CMK (cell line): ENCODE measurements at places on chromosomes 6 and 20.

DNA sequence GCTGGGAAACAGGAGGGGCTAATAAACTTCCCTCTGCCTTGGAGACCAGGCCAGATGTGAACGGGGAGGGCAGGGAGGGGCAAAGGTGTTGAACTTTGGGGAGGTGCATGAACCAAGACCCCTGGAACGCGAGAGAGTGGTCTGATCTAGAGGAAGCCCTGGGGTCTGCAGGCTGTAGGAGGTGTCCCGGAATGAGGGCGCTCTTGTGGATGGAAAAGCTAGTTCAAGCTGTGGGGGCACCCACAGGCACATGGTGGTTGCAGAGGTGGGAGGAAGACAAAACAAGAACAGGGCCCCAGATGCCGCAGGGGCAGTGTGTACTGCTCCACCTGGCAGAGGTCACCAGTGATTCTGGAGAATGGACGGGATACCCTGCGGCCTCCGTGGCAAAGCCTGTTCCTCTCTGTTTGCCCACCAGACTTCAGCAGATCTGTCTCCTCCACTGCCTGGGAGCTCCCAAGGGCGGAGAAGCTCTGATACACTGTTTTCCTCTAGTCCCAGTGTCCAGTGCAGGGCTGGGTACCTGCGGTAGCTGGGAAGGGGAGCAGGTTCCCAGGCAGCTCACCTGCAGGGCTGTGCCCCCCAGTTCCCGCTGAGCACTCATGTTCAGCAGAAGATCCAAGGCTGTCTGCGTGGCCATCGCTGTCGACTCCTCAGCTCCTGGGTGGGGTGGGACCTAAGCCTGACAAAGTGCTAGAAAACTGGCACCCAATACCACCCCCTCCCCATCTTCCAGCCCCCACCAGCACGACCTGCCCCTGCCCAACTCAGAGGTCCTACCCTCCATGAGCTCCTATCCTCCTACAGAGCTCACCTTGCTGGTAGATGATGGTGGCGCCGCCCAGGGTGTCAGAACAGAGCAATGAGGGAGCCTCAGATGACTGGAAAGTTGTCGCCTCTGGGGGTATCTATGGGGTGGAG is 14.7 kb downstream of the ZNF335 start:
- DNase-seq = no peak

DNA sequence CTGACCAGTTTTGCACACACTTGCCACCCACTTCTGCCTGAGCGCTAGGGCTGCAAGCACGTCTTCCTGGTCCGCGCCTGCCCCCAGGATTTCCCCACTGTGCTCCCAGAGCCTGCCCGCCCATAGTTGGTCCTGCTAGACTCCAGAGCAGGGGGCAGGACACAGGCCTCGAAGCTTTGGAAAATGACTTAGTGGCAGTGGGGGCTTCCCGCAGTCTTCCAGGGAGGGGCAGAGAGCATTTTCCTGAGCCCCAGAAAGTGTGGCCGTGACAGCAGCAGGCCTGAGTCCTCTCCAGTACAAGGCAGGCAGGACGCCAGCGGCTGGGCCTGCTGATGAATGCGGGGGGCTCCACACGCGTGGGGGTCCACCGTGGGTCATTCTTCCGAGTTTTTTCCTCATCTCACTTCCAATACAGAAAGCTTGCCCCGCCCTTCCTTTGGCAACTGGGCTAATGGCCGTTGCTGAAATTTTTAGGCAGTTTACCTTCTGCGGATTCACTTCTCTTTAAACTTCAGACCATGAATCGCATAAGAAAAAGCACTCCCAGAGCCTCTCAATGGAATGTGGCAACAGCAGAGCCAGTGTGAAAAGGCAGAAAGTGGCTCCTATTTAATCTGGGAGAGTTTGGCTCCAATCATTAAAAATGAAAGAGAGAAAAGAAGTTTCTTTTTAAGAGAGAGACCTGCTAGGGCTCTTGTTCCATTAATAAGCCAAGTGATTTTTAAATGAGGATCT is 383.8 kb downstream of the CDH4 start:
- no peak for DNase-seq

DNA sequence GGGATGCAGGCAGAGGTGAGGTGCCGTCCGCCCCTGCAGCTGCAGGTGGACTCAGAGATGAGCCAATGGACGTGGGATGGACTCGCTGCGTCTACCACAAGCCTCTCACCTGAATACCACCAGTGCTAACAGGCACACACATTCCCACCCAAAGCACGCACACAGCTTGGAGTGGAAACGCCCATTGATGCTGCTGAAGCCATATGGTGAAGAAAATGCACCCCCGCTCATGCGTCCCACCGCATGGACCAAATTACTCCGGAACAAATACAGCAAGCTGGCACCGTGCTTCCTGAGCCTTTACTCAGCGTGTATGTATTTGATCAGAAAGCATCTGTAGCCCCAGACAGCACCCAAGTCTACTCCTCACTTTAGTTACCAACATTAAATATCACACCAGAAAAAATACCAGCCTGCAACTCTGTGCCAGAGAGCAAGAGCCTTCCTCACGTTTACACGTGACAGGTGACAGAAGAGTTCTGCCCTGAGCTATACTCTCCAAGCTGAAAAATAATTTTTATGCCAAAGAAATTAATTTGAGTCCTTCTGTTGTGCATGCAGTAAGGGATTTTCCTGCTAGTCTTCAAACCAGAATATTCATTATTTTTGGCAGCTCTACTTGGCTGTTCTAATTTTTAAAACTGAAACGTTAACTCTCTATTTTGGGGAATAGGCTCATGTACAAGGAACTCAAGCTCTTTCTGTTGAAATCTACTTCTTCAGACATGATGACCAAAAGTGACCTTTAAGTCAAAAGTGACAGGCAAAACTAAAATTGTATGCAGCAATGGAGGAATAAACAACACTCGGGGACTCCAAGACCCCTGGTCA is 58.2 kb upstream of the SYNDIG1 start:
- DNase-seq = no peak

DNA sequence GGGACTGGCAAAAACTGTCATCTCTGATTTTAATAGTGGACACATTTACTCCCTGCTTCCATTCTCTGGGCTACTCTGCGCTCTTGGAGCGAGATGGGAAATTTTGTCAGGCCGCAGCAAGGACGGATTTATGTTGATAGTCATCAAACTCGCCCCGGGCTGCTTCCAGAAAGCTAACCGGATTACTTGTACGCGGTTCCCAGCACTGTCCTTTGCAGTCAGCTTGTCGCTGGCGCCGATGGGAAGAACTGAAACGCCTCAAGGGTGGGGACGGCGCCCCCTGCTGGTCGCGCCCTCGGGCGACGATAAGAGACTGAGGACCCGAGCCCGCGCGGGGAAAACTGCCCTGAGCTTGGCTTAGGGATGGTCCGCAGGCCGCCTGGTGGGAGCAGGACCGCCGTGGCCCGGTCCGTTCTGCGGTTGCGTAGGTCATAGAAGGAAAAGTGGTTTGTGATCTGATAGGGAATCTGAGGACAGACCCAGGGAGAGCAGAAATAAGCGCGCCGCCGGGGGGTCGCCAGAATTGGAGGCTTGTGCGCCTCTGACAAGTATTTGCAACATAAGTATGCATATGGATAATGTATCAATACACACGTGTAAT is 984 bp upstream of the ABT1 start:
- peak; percentile 91 for DNase-seq

DNA sequence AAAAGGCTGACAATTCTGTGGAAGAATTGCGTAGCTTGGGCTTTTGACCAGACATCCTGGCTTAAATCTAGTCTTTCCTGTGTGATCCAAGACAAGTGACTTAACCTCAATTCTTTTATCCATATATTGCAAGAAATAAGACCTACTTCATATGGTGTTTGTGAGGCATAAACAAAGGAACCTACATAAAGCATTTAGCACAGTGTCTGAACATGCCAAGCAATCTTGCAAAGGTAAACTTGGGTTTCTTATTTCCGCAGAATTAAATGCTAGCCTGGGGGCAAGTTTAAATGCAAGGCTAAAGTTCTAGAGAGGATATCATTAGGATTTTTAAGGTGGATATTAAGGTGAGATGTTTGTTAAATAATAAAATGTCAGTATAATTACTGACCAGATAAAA is 47.9 kb downstream of the HDDC2 start:
- DNase-seq = no peak

DNA sequence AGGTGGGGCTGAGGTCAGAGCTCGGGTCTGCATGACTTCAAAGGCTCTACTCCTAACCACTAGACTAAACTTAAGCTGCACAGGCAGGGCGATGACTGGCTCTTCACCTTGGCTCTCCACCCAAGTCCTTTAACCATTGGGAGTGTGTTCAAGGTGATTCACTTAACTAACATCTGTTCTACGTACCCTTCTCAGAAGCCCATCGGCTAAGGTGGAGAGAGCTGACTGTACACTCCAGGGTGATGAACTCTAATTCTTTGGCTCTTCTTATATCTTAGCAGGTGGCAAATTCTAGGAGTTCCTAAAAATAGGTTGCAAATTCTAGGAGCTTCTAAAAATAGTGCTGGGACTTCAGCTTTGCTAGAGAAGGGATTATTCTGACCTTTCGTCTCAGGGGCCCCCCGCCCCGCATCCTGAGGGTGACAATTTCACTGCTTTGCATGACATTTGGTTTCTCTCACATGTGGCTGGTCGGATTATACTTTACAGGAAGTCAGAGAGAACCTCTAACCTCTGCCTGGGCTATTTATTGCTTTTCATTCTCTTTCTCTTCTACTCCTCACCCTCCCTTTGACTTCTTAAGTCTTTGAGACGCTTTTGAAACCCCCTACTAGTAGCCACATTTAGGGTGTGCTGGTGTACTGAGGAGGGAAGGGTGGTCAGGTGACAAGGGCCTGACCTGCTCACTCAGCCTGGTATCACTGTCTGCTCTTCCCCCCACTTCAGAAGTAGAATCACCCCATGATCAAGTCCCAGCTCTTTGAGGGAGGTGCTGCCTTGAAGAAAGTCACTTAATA is 55.5 kb downstream of the PRDM1 start:
- no peak for DNase-seq

GRCh38 chr20:8443464-8444072 is 311.5 kb downstream of the PLCB1 start:
- DNase-seq = no peak

- no peak for DNase-seq
These were observed 216.5 kb upstream of the SSTR4 start for GRCh38 chr20:22818636-22819035.

DNA sequence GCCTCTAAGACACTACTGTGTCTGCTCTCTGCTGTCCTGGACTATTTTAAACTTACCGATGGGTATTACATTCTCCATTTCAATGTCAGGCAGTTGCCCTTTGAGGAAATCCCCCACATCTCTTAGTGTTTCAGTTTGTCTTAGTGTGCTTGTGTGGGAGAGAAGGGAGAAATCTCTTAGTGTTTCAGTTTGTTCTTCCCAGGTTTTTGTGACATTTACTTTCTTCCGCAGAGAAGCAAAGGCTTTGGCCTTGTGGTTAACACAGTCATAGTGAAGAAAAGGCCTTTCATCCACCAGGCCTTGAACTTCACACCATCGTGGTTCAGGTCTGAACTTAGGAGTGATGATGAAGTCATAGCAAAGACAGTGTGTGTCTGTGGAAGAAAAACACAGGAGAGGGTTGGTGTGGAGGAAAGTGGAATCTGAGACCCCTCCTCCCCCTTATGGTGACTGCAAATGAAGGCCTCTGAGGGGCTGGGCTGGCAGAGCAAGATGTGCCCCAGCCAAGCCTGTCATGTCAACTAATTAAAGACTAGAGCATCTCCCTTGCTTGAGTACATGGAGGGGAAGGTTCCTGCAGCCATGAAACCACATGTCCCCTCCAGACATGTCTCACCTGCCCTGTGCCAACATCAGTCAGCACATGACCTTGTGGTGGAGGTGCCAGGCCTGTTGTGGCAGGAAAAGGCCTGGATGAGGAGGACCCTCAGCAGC is 23.9 kb downstream of the RAET1L start:
- DNase-seq = no peak

- no peak for DNase-seq
These were observed 184.9 kb downstream of the GPX5 start for GRCh38 chr6:28710466-28711191.
